ENCODE measurements at places on chromosomes 7 and 10.

- DNase-seq, result no peak
These were observed 20.9 kb upstream of the DDX50 start for GRCh38 chr10:68880181-68880580.

- DNase-seq, result no peak
These were observed 38.9 kb downstream of the CREB3L2 start for GRCh38 chr7:137962875-137963507.

DNA sequence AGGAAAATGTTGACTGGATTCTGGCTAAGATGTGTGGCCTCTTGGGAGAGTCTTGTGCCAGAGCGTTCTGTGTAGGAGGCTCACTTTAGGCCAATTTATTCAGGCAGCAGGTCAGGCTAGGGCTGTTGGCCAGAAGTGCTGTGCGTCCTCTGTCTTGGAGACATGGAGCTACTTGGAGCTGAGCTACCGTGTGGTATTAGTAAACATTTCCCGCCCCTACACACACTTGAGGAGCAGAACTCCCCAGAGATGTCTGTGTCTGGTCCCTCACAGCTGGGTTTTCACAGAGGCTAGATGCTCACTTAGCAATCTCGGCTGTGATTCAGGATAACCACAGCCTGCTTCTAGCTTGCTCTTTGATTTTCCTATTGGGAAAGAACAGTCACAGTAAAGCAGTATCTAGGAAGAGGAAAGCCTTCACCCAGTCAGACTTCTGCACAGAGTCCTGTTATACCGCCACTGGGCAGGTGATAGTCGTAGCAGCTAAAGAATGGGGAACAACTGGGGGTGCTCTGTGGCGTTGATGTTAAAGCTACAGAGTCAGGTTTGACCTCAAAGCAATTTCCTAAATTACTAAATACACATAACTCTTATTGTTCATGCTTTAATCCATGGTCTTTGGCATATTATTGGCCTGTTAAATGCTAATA, 86.7 kb downstream of the MDFIC start:
- DNase-seq, result no peak

- no peak for DNase-seq
These were observed 73.3 kb upstream of the NANOS1 start for GRCh38 chr10:118955951-118956801.

GRCh38 chr7:3917436-3917835, 616.4 kb downstream of the SDK1 start:
- no peak for DNase-seq

DNA sequence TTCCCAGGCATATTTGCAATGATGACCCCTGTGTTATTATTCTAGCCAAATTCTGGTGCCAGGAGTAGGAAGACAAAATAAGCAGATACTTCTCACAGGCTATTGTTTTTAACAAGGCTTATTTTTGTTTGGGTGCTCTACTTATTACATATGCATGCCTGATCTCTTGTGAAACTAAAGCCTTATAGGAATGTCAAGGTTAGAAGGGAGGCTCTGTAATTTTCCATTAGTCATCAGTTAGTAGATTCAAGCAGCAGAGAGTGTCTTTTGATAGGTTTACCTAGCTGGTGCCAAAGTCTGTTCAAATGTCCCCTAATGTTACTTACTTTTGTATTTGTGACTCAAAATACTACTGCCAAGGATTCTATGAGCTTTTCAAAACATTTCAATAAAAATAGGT, 11.7 kb upstream of the TMEM106B start:
- DNase-seq, result no peak

- DNase-seq, result no peak
These were observed 277.0 kb downstream of the INHBA start for GRCh38 chr7:41425926-41426325.

DNA sequence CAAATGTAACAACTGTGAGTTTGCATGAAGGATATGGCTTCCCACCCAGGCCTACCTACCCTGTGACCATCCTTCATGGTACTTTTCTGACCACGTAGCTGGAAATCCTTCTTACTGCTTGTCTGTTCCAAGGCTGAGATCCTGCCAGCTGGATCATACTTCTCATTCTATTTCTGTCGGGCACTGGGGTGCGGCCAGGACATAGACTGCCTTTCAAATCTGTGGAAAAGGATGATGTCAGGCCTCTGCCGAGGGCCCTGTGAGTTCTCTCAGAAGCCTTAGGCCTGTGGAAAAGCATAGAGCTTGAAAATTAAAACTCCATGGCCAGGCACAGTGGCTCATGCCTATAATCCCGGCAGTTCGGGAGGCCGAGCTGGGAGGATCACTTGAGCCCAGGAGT, 10.0 kb downstream of the VWC2 start:
- DNase-seq, result no peak

GRCh38 chr10:120789303-120790203, 61.6 kb upstream of the WDR11 start:
- no peak for DNase-seq

GRCh38 chr7:3009086-3009485, 34.6 kb downstream of the CARD11 start:
- DNase-seq, result no peak

DNA sequence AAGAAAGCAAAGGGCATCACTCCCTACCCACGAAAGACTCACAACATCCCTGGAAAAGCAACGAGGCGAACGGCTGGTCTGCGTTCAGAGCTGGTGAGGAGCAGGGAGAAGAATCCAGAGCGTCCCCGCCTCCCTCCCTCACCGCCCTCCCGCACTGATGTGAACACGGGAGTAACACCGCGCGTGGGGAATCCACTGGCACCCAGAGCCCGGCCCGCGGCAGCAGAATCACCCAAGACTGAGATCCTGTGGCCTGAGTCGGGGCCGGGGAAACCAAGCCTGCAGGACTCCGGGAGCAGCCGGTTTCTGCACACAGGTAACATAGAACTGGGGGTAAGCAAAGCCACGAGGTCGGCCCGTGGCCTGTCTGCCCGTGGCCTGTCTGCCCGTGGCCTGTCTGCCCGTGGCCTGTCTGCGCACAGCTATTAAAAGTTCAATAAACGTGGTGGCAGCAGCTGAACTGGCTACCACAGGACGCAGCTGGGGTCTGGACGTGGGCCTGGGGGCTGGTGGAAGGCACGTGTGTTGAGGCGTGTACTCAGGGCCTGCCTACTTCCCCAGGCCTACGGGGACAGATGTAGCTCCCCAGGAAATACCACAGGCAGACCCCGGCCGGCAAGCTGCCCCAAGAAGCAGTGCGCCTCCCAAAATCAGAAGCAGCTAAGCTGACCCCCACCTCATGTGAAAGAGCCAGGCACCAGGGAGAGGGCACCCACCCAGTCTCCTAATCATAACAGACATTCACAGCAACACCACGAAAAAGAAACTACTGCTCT, 23.0 kb downstream of the DIP2C start:
- DNase-seq, result no peak

- DNase-seq, result no peak
These were observed 3.6 kb upstream of the NOC3L start for GRCh38 chr10:94366382-94366781.

- DNase-seq, result no peak
These were observed 41.4 kb upstream of the SGCE start for GRCh38 chr7:94697035-94697974.

- no peak for DNase-seq
These were observed 161.6 kb upstream of the PRSS1 start for GRCh38 chr7:142587578-142588191.

DNA sequence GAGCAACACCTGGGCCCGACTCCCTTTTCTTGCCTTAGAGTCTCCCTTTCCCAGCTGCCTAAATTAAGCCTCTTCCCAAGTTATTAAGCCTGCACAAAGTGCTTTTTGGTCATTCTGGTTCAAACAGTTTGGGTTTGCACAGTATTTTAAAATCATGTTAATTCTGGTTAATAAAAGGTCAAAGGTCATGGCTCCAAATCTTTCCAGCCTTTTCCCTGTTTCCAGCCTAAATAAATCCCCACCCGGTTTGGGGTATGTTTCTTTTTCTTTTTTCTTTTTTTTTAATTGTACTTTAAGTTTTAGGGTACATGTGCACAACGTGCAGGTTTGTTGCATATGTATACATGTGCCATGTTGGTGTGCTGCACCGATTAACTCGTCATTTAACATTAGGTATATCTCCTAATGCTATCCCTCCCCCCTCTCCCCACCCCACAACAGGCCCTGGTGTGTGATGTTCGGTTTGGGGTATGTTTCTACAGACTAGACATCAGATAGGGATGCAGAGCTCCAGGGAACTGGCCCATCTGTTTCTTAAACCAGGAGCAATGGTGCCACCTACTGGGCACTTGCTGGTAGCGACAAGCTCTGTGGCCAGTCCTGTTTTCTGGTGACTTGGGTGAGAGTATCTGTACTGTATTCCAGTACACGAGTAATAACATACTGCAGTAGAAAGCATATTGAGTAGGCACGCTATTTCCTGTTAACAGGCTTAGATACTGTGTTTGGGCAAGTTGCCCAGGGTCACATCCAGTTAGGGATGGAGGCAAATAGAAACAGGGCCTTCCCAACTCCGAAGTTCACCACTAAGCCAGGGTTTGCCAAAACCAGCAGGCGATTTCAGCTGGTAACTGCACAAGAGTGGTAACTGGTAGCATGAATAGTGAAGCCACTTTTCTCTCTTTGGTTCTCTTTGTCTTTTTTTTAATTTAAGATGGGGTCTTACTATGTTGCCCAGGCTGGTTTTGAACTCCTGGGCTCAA, 60.6 kb upstream of the TRIM8 start:
- DNase-seq, result peak; percentile 58

GRCh38 chr10:70779511-70780369, 5.4 kb downstream of the TBATA start:
- no peak for DNase-seq

GRCh38 chr7:44201813-44202212, 1.0 kb downstream of the YKT6 start:
- DNase-seq, result no peak

- DNase-seq, result no peak
These were observed 80.3 kb downstream of the EBF3 start for GRCh38 chr10:129883626-129884397.

DNA sequence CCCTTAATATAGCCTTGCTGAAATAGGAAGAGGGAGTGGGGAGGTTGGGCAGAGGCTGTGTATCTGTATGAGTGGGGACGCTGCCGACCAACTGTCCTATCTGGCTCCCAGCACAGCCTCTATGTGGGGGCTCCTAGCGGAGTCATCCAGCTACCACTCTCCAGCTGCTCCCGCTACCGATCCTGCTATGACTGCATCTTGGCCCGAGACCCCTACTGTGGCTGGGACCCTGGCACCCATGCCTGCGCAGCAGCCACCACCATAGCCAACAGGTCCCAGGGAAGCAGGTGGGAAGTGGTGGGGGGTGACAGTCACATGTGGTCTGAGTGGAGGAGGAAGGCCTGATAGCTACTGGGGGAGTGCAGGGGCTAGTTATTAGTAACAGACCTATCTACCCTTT, 6.6 kb downstream of the MRPL43 start:
- DNase-seq, result no peak

DNA sequence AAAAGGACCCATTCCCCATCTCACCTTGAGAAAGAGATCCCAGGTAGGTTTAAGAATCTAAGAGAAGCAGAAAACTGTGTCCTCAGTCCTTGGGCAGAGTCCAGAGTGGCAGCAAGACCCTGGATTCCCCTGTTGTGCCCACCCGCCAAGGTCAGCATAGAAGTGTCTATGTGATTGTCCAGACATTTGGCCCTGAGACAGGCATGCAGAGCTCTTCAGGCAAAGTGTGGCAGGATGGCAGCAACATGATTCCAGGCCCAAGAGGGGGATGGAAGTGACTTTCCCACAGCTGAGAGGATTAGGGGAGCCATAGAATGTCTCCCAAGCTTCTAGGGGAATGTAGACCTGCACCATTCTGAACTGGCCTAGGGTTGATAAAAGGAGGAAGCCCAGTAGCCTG, 39.1 kb upstream of the OPALIN start:
- DNase-seq, result no peak

- no peak for DNase-seq
These were observed 95.7 kb downstream of the EMX2 start for GRCh38 chr10:117638200-117638599.

- DNase-seq, result no peak
These were observed 22.0 kb downstream of the YKT6 start for GRCh38 chr7:44222776-44223261.

- no peak for DNase-seq
These were observed 146.3 kb downstream of the ZNF22 start for GRCh38 chr10:45147000-45147399.

DNA sequence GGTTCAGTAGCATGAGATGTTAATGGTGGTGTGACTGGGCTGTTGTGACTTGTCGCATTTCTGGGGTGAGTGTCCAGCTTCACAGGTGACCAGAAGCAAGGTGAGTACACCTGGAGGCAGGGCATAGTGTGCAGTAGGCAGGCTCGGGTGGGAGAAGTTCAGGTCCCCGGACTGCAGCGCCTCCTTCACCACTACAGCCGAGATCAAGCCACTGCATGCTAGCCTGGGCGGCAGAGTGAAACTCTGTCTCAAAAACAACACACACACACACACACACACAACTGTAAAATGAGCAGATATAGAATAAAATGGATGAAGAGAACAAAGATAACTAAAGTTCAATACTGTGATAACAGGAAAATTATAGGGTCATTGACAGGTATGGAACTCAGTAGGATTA, 11.1 kb upstream of the PARD3 start:
- DNase-seq, result no peak

DNA sequence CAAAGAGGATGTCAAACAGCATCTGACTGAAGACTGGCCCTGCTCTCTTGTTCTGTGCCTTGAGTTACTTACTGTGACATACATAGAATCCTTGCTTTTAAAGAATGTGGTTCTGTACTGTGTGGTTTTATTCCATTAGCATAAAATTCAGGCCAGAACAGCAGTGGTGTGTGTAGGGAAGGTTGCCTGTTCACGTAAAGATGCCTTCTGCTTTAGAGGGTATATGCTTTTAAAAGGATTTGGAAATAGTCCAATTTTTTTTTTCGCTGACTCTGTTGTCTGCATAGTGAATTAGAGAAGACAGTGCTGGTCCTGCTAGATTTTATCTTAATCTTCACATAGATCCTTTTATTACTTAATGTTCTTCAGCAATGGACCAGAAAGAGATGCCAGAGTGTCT, 470.8 kb upstream of the SEMA3A start:
- DNase-seq, result no peak

GRCh38 chr7:117716707-117717299, 156.4 kb downstream of the CTTNBP2 start:
- DNase-seq, result no peak

GRCh38 chr10:122678266-122678665, 21.4 kb downstream of the C10orf120 start:
- DNase-seq, result no peak

- DNase-seq, result no peak
These were observed 293.0 kb upstream of the AKR1E2 start for GRCh38 chr10:4532976-4533375.

DNA sequence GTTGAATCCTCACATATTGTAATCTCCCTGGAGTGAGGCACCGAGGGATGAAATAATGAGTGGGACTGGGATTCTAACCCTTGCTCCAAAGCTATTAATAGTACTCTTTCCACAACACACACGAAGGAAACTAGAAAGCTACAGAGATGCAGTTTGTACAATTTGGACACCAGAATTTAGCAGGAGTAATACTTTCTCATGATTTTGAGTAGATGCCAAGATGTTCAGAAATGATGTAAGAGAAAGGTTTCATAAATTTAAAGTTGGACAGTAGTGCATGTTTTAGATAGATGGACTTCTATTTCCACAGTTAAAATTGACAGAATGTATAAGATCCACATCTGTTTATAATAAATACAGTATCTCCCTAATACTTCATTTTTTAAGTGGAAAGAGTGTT, 46.5 kb downstream of the PRR15 start:
- no peak for DNase-seq
